ENCODE measurements at places on chromosomes 5 and 9.

- DNase-seq = no peak
These were observed 365.2 kb downstream of the GADD45G start for GRCh38 chr9:89969881-89970639.

DNA sequence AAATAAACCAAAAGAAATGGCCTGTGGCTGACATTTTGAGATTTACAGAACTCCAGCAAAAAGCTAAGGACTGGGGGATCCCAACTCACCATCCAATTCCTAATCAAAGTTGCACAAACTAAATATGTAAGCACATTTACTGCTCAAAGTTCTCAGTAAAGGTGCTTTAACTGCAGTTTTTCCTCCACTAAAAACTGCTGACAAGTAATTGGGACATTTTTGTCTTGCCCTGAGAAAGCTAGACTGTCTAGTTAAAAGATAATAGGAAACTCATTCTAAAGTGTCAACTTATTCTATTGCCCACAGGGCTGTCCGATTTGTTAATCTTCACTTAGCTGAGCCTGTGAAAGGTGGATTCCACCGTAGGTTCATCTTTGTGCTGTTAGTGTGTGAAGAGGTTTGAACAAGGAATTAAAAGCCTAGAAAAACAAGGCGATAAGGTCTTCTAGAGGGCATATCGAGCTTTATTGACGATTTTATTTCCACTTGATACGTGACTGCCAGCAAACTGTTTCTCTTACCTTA, 1.0 kb downstream of the DOCK8 start:
- no peak for DNase-seq

GRCh38 chr9:95516734-95517558, at the start of gene PTCH1:
Gene PTCH1 (minus strand): TSS chr9:95516971.
- no peak for DNase-seq

DNA sequence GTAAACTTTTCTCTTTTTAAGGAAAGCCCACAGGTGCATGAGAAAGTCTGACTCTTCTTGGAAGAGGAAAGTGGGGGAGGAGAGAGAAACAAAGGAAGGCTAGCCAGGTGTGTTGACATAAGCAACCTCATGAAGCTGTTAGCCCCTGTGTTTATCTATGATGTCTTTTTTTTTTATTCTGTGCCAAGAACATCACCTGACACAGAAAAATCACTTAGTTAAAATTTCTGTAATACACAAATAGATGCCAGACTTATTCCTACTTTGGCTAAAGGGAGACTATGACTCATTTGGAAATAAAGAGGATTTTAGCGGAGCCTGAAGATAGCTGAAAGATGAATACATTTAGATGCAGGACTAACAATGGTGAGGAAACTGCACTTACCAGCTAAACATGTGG, 58.3 kb downstream of the BAAT start:
- DNase-seq = no peak

GRCh38 chr9:801399-802071, 40.0 kb upstream of the DMRT1 start:
- no peak for DNase-seq

Data from stimulated activated CD4-positive, alpha-beta T cell treated with anti-CD3 and anti-CD28 coated beads, Interleukin-2, amount 100 ng/mL, for 48 hours (primary cell).